ENCODE measurements at places on chromosomes 3 and 15.
A peak's percentile ranks its signal among the peaks of the same experiment; 100 is the strongest.

DNA sequence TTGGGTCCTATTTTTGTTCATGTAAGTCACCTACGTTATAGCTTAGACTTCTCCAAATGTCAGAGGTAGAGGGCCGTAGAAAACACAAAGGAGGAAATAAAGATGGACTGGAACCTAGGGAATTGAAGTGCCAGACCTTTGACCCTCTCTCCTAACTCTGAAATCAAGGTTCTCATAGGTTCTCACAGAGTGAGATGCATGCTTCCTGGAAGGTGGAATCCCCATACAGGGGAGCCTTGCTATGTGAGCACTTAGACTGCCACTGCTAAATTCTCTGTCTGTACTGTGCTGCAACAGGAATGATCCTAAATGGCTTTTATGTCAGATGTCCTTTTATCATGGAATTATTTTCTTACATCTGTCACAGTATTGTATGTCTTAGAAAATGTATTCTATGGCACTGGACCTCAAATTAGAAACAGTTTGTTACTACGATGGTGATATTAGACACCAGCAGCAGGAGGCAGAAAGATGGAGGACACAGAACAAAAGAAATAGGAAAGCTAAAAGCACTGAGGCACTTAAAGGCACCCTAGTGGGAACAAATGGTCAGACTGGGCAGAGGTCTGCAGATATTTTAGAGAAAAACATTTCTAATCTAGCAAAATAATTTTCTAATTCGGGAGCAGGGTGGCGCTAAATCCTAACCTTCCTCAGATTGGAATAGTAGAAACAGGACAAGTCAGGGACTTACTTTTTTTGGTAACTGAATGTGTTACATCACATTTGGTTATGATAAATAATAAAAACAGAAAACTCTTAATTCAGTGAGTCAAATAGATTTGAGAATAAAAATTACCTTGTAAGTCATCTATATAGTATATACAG, 60.2 kb upstream of the CDAN1 start:
- DNase-seq, result no peak

DNA sequence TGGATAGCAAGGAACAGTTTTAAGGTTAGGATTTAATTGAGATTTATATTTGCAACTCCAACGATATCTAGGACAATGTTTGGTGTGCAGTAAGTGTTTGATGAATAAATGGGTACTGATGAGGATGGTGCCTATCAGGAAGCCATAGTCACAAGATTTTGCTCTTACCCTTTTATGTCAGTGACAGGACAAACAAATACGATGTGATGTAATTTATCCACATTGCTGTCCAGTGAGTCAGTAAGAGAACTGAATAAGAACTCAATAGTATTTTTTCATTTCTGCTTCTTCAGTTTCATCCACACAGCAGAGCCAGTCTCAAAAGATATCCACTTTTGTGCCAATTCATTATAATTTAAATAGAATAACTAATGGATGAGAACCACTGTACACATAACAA, 18.5 kb downstream of the C3orf85 start:
- no peak for DNase-seq

DNA sequence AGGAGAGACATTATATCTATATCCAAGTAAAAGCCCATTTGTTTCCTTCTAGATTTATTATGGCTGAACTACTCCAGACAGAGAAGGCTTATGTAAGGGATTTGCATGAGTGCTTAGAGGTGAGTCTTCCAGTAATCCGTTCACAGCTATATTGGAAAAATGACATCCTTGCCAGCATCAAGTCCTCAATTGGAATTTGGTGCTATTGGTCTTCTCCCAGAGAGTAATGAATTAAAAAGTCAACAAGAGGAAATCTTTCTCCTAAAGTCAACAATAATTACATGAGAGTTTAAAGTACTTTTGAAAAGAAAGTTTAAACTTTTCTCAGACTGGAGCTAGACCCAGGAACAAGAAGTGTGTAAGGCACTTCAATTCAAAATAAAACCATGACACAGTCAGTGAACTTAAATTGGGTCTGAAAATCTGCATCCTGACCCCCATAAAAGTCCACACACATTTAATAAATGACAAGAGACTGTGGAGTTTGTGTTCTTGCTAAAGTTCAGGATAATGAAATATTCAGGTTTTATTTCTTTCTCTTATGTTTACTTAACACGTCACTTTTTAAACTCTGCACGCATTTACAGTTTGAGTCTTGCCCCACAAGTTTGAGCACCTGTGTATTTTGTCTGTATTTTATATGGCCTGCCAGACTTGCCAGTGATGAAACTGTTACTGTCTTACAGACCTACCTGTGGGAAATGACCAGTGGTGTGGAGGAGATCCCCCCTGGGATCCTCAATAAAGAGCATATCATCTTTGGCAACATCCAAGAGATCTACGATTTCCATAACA, 268.2 kb upstream of the UMPS start:
- no peak for DNase-seq

GRCh38 chr3:74390121-74390877, 224.2 kb downstream of the CNTN3 start:
- no peak for DNase-seq

- no peak for DNase-seq
These were observed 63.3 kb downstream of the KLHL6 start for GRCh38 chr3:183491923-183492848.

GRCh38 chr3:1551741-1552140, 458.9 kb downstream of the CNTN6 start:
- no peak for DNase-seq

- peak; percentile 7 for DNase-seq
These were observed 27.8 kb downstream of the STAC start for GRCh38 chr3:36408146-36408545.

GRCh38 chr3:190375671-190376070, 12.3 kb upstream of the CLDN16 start:
- no peak for DNase-seq

All from common myeloid progenitor, CD34-positive (primary cell).